Fibroblast of mammary gland (primary cell): ENCODE measurements at places on chromosomes 3 and 15.

DNA sequence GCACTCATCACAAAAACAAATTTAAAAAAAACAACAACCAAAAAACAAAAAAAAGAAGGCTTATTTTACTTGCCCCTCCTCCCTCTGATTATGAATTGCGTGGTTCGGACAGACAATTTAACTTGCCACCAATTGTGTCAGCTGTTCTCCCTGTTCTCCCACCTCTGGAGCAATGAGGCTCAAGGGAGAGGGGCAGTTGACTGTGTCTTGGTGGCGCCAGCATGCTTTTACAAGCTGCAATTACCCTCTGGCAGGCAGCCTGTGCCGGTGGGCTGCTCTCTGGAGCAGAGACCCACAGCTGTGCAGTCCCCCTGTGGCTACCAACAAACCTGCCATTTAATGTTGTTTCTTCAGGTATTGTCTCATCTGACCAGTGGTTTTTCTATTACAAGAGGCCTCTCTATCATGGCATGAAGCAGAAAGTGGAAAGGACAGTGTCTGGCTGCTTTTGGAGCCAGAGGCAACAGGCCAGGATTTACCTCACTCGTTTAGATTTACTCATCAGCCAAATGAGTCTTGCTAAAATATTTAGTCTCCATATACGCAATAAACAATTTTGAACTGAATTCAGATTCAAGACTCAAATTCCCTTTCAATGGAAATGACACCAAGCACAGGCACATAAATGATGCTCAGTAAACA, 192.0 kb upstream of the TPRG1 start:
- peak; percentile 58 for DNase-seq

GRCh38 chr15:38890194-38890593, 325.6 kb upstream of the RASGRP1 start:
- no peak for DNase-seq

GRCh38 chr3:129934234-129935123, 40.0 kb upstream of the TRH start:
- peak; percentile 23 for DNase-seq

DNA sequence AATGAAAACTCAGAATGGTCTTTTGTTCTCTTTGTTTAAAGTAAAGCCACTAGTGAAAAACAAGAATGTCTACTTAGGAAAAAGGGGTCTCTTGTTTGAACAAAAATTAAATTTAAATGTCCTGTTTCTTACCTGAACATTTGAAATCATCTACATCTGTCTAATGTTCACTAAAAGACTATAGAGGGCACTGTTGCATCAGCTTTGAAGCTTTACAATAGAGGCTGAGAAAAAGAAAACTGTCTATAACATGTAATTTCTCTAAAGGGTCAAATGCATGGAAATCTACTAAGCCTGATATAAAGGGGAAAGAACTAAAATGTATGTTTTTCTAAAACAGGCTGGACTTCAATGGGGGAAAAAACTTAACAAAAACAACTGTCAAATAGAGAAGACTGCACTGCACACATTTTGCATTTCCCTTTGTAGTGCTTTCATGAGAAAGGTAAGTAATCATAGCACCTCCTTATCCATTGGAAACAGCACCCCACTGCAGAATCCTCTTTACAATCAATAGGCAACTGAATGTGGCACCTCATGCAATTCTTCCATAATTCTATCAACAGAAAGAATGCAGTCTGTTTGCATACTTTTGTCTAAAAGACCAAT, 26.3 kb downstream of the DPH6 start:
- peak; percentile 70 for DNase-seq

DNA sequence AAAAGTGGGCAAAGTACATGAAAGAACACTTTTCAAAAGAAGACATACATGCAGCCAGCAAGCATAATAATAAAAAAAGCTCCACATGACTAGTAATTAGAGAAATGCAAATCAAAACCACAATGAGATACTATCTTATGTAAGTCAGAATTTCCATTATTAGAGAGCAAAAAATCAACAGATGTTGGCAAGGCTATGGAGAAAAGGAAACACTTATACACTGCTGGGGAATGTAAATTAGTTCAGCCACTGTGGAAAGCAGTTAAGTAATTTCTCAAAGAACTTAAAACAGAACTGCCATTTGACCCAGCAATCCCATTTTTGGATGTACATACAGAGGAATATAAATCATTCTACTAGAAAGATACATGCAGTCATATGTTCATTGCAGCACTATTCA, 360.7 kb downstream of the NSUN3 start:
- DNase-seq, result peak; percentile 55

DNA sequence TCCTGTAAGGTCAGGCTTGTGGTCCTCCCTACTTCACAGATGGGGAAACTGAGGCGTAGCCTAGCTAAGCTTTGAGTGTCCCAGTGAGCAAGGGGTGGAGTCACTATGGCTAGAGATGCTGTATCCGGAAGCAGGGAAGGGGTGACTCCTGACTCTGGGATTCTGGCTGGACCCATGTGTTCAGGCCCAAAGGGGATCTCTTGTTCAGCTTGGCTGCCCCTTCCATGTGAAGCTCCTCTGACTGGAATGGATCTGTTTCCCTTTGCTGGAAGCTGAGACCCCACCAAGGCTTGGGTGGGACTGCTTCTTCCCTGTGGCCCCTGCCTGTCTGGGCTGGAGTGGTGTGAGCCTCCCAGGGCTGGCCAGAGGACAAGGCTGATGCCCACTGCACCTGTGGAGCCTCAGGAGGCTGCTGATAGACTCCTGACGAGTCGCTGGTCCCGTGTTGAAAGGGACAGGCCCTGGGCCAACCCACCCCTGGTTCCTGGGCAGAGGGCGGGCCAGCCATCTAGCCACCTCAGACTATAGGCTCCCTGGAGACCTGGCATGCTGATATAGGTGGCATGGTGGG, 1.0 kb downstream of the MAPKAPK3 start:
- peak; percentile 25 for DNase-seq

DNA sequence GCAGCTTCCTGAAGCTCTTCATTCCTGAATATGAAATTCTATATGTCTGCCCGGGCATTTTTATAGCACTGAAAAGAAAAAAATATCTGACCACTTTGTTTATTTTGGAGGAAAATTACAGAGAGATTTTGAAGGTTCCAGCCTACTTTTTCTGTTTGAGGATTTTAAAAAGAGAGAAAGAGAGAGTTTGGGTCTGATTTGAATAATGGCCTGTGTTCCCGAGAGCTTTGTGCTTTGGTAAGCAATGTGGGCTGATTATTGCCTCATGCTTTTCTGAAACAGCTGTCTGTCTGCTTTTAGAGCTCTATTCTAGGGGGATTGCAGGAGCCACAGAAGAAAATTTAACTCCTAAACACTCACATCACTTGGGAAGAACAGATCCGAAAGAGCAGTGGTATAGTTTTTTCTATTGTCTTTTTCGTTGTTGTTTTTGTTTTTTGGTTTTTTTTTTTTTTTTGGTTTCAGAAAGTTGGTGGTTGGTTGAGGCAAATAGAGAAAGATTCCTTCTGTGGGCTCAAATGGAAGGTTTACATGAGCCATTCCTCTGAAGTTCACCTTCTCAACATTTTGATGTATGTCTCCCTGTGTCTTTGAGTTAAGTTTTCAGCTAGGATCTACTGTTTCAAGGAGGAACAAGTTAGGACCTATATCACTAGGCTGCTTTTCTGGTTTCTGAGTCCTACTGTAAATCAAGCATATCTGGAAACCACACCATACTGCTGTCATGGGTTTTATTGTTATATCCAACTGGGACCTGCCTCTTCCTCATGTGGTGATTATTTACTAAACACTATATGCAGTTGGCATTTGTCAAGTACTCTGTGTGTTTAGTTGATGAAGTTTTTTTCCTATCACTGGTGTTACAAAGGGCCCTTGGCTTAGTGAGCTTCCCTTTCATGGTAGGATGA, 178.9 kb downstream of the KCNMB2 start:
- no peak for DNase-seq

DNA sequence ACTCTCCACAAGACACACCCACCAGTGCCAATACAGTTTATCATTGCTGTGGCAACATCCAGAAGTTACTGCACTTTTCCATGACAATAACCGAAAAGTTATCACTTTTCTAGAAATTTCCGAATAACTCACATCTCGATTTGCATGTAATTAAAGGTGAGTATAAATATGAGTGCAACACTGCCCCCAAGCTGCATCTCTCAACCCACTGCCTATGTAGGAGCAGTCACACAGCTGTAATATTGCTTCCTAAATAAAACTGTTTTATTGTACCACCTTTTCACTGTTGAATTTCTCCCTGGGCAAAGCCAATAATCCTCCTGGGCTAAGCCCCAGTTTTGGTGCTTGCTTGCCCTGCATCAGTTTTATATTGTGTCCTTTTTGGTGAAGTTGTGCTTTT, 601.0 kb upstream of the EPHA6 start:
- DNase-seq, result no peak

- peak; percentile 36 for DNase-seq
Measured at GRCh38 chr15:41256577-41257038, 25.5 kb downstream of the CHP1 start.

- DNase-seq, result no peak
Measured at GRCh38 chr3:145294572-145294971, 866.4 kb downstream of the PLOD2 start.

DNA sequence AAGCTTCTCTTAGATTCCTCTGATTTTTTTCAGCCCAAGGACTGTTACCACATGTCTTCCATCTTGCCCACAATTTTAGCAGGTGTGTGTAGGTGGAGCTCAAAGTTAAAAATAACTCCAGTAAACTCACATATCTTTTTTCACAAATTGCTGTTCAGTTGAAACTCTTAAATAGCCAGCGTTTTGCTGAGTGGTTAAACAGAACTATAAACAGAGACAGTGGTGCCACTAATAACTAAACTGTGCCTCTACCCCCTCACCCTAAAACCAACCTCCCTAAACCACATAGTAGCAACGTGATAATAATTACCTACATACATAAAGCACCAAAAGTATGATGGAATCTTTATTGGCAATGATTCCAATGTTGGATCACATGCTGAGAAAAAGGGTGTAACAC, 525.1 kb downstream of the PDCD6IP start:
- no peak for DNase-seq

DNA sequence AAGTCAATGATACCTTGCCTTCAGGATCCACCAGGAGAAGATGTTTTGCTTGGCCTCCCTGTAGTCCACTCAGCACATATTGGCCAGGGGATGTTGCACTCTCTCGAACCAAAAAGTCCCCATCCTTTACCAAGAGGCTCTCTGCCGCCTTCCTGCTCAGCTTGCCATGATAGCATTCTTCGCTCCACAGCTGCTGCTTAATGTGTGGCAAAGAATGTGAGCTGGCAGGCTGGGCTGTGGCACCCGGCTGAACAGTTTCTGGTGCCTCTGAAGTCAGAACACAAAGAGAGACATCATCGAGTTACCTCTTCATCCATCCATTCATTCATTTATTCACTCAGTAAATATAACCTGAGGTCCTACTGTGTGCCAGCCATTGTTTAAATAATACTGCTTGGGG, 23.9 kb upstream of the CEP152 start:
- DNase-seq, result no peak

DNA sequence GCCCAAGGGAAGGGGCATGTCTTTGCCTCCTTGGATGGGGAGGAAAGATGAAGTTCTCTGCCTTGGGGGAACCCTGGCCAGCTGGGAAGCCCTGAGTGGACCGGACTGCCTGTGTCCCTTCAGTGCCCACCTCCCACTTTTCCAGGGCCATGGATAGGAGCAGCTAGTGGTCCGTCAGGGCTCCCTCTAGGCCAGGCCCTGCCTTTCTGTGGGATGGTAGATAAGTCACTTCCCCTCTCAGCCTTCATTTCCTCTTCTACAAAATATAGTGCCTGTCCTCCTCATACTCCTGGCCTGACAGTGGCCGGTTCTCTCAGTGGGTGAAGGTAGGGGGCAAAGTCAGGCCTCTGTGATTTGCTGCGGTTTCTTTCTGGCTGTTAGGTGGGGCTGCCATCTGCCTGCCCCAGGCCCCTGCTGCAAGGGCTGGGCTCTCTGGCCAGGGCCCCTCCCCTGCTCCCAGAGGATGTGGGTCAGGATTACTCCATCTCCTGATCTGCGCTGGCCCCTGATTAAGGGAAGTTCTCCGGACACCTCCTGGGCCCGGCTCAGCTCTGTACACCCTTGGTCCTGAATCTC, 1.4 kb downstream of the PLEKHO2 start:
- DNase-seq, result peak; percentile 74

- peak; percentile 91 for DNase-seq
Measured at GRCh38 chr3:66047311-66048050, 8.8 kb upstream of the MAGI1 start.

GRCh38 chr15:64426845-64427465, 33.4 kb upstream of the ZNF609 start:
- peak; percentile 47 for DNase-seq

- no peak for DNase-seq
Measured at GRCh38 chr3:101281521-101282030, 38.8 kb downstream of the IMPG2 start.
